ENCODE measurements at places on chromosomes 6 and 20. TPM values are rescaled to one million over a fixed set of nuclear protein-coding genes. Genes with fewer than 3 reads are reported as not detected.

GRCh38 chr20:47035026-47035590, 140.5 kb downstream of the EYA2 start:
- H3K4me3 ChIP-seq = no peak overlapping the region
- no peak overlapping the region for H3K27ac ChIP-seq
- no peak for DNase-seq
- H3K4me1 ChIP-seq = peaks cover 6% of the 10 kb centered on the region
- no peaks in the 10 kb centered on the region for H3K36me3 ChIP-seq
- peaks cover 4% of the 10 kb centered on the region for H3K27me3 ChIP-seq

- H3K36me3 ChIP-seq = no peaks in the 10 kb centered on the region
- no peak overlapping the region for H3K27ac ChIP-seq
- no peaks in the 10 kb centered on the region for H3K4me1 ChIP-seq
- H3K27me3 ChIP-seq = no peaks in the 10 kb centered on the region
- H3K4me3 ChIP-seq = no peak overlapping the region
Measured at GRCh38 chr6:98724537-98724936, 109.8 kb upstream of the POU3F2 start.

DNA sequence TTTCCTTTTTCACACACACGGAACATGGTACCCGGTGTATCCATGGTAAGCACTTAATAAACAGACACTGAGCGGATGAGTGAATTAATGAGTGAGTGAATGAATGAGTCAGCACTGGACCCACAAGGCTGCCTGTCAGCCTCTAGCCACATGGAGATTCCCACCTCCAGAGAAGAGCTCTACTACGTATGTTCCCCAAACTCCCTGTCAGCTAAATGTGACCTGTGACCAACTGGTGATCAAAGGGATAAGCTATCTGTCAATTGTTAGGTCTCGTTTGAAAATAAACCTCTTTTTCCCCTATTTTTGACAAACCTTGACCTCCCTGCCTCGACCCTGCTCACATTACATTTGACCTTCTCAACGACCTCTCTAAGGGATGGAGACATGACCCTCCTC, 24.5 kb upstream of the TAF8 start:
- no peaks in the 10 kb centered on the region for H3K36me3 ChIP-seq
- no peak for DNase-seq
- peaks cover 7% of the 10 kb centered on the region for H3K4me1 ChIP-seq
- no peak overlapping the region for H3K4me3 ChIP-seq
- H3K27ac ChIP-seq = no peak overlapping the region

GRCh38 chr6:153424719-153425400, 293.8 kb upstream of the RGS17 start:
- H3K36me3 ChIP-seq = no peaks in the 10 kb centered on the region
- no peaks in the 10 kb centered on the region for H3K4me1 ChIP-seq
- H3K27me3 ChIP-seq = no peaks in the 10 kb centered on the region

PRND gene
- total RNA-seq = not detected

Data from PC-9 (cell line).